ENCODE measurements at places on chromosomes 2 and 18. TPM values are rescaled to one million over a fixed set of nuclear protein-coding genes. Genes with fewer than 3 reads are reported as not detected.

ZRANB3 gene
- 14.5 TPM for total RNA-seq

REG1B gene
- total RNA-seq: not detected

ESCO1 gene
- 42.6 TPM for total RNA-seq

DNA sequence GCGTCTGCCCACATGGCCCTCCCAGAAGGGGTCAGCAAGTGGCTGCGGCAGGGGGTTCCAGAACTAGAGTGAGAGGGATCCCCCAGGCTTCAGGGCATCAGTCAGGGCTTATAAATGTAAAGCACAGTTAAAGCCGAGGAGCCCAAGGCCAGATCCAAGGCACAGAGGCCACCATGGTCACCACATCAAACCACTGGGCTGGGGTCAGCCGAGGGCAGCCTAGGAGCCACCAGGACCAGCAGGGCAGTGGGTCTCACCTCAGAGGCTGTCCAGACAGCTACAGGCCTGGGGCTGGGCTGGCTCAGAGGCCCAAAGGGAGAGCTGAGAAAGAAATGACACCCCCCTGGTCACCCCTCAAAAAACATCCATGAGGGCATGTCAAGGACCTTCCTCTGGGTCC, 188.5 kb downstream of the INHBB start:
- DNase-seq: no peak

DNA sequence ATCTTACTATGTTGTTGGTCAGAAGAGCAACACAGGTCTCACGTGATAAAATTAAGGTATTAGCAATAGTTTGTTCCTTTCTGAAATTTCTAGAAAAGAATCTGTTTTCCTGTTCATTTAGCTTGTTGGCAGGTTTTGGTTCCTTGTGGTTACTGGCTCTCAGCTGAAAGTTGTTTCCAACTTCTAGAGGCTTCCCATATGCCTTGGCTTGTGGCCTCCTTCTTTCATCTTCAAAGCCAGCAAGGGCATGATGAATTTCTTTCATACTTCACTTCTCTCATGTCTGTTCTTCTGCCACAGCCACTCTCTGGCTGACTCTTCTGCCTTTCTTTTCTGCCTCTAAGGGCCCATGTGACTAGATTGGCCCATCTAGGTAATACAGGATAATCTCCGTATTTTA, 193.7 kb downstream of the TRIB2 start:
- no peak for DNase-seq

- DNase-seq: no peak
Measured at GRCh38 chr18:48896326-48896874, 54.4 kb downstream of the SMAD7 start.

DNA sequence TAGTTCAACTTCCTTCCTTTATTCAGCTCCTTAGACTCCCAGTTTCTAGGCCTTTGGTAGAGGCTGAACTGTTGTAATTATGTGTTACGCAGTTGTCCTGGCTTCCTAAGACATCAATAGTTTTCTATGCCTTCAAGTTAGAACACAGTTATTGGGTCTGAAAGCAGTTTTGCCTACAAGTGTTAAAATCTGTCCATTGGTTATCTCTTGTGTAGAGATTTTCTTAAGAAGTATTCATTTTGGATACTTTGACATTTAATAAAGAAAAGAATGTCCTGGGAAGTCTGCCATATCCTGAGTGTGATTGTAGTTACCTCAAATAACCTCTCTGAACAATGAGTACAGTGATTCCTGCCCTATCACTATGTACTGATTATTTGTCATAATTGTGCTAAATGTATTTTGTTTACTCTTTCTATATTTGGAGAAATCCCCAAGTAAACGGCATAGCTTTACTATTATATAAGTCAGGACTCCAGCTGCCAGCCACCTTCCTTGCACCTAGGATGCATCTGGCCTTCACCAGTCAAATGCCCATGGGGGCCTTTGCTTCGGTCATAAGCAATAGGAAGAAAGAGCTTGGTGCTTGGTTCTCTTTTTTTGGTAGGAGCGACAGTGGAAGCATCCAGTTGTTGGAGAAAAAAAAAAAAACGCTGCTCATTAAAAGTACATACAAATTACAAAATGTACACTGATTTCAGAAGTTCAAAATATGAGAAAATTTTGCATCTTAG, 449.5 kb upstream of the PKDCC start:
- no peak for DNase-seq

DNA sequence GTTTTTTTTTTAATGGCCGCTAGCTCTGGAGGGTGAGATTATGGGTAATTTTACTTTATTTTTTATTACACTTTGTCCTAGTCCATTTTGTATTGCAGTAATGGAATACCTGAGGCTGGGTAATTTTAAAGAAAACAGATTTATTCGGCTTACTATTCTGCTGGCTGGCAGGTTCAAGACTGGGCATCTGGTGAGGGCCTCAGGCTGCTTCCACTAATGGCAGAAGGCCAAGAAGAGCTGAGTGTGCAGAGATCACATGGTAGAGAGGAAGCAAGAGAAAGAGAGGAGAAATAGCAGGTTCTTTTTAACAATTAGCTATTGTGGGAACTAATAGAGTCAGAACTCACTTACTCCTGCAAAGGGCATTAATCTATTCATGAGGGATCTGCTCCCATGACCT, 52.4 kb upstream of the ARHGAP28 start:
- no peak for DNase-seq

DNA sequence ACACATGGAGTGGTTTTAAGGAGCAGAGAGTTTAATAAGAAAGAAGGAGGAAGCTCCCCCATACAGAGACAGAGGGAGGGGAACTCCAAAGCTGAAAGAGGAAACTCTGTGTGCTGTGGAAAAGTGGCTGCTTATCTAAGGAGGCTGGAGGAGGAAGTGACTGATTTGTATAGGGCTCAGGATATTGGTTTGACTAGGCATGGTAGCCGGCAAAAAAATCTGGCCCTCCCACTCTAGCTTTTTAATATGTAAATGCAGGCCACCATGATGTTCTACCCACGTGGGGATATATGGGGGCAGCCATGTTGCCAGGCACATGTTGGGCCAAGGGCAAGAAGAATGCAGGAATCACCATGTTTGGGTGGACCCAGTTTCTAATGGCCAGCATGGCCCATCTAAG, 64.3 kb downstream of the HNMT start:
- DNase-seq: no peak

DNA sequence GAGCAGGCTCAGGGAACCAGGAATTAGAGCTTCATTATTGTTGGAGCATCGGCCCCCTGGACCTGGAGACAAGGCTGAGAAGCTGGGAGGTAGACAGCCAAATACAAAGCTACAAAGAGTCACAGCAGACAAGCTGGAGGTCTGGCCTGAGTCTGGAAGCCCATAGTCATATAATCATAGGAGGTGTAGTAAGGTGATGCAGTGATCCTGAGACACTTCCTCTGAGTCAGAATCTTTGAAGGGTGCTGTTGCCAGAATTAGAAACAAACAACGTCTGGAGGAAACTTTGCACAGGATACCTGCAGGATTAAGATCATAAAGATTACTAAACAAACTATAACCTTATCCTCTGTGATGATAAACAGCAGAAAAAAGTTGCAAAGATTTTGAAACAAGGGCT, 213.8 kb downstream of the DSC3 start:
- no peak for DNase-seq

Data from occipital lobe (tissue), 3 donors.